ENCODE measurements at places on chromosomes 1 and 21.

- DNase-seq, result peak; percentile 6
Measured at GRCh38 chr1:82775406-82776000, 974.8 kb downstream of the ADGRL2 start.

DNA sequence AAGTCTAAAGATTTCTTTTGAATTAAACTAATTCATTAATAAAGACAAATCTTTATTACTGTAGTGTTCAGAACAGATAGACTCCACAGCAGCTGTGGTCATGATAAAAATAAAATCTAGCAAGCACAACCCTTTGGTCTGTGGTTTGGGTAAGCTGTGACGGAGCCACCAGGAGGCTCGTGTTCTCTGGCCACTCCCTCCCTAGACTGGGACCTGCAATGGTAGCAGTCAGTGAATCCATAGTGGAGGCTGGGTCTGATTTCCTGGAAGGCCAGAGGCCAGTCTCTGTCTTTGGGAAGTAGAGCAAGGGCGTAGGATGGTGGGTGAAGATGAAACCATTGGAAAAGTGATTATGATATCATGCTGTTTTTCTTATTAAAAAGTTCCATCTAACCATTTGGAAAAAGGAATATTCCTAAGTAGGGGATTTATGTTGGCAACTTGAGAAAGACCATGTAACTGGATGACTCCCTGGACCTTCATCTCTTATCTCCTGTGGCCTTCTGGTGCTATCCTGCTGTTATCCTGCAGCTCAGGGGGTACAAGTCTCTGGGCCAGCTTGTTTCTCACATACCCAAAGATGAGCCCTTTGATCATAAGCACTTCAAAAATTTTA, 39.0 kb downstream of the TENT5C start:
- DNase-seq, result no peak

- no peak for DNase-seq
Measured at GRCh38 chr1:81452693-81453366, 347.9 kb upstream of the ADGRL2 start.

GRCh38 chr21:41048623-41049022, 119.3 kb upstream of the BACE2 start:
- no peak for DNase-seq

GRCh38 chr1:202958544-202959275, 598 bp upstream of the ADIPOR1 start:
- DNase-seq, result no peak

- DNase-seq, result no peak
Measured at GRCh38 chr1:21212126-21212525, 35.4 kb upstream of the EIF4G3 start.

DNA sequence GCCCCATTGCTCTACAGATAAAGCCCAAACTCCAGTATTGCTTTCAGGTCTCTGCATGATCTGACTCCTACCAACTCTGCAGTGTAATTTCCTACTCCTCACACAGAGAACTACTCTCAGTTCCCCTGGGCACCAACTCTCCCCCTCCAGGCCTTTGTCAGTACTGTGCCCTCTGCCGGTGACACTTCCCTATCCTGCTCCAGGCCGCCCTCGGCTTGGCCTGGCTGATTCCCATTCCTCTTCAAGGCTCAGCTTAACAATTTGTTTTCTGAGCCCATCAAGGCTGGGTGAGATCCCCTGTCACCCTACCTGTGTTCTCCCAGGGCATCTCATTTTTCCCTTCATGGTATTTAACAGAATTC, 2.6 kb downstream of the SLAMF8 start:
- no peak for DNase-seq

GRCh38 chr1:27816921-27817630, 13.5 kb upstream of the PPP1R8 start:
- no peak for DNase-seq

DNA sequence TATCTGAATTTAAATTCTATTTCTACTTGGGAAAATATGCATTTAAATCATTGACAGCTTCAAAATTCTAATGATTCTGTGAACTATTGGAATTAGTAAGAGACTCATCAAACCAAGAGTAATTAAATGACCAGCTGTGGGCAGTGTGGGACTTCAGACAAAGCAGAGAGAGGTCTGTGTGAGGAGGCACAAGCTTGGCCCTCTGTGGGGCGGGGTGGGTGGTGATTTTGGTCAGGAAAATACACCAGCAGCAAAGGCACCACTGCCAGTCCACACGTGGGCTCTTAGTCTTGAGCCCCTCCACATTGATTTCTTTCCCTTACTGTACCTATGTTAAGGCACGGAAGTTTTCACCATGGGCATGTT, 39.2 kb upstream of the RAB4A start:
- DNase-seq, result no peak

- DNase-seq, result no peak
Measured at GRCh38 chr1:166974647-166975345, 544 bp downstream of the ILDR2 start.

GRCh38 chr1:155035936-155036335, 2.3 kb downstream of the DCST1 start:
- DNase-seq, result no peak

- no peak for DNase-seq
Measured at GRCh38 chr21:36904093-36904666, 62.3 kb downstream of the HLCS start.

DNA sequence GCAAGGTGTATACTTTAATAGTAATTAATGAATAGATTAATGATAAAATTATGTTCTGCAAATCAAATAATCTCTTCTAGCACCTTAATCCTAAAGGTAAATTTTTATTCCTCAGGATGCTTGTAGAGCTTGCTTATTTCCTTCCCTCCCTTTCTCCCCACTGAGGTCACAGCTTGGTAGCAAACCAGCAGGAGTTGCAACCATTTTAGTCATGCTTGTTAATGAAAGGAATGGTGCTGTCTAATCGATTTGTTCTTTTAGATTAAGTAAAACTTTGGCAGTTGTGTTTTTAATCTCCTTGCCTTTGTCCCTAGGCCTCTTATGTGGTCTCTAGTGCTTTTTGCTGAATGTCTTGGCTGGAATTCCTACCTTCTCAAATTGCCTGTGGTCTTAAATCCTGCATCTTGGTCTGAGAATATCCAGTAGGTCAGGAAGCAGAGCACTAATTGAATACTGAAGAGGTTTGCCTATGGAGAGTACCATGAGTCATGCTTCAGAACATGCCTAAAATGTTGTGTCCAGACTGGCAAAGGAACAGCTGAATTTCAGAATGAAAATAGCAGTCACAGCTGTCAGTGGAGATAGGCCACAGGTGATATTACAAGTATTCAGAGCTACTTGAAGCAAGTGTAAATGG, 36.3 kb upstream of the RWDD3 start:
- DNase-seq, result no peak

GRCh38 chr1:23436520-23437354, 12.2 kb upstream of the TCEA3 start:
- peak; percentile 17 for DNase-seq

Measured in T-helper 17 cell (primary cell).